ENCODE measurements at places on chromosomes 4 and X. TPM values are rescaled to one million over a fixed set of nuclear protein-coding genes. Genes with fewer than 3 reads are reported as not detected.
A peak's percentile ranks its signal among the peaks of the same experiment; 100 is the strongest.

DNA sequence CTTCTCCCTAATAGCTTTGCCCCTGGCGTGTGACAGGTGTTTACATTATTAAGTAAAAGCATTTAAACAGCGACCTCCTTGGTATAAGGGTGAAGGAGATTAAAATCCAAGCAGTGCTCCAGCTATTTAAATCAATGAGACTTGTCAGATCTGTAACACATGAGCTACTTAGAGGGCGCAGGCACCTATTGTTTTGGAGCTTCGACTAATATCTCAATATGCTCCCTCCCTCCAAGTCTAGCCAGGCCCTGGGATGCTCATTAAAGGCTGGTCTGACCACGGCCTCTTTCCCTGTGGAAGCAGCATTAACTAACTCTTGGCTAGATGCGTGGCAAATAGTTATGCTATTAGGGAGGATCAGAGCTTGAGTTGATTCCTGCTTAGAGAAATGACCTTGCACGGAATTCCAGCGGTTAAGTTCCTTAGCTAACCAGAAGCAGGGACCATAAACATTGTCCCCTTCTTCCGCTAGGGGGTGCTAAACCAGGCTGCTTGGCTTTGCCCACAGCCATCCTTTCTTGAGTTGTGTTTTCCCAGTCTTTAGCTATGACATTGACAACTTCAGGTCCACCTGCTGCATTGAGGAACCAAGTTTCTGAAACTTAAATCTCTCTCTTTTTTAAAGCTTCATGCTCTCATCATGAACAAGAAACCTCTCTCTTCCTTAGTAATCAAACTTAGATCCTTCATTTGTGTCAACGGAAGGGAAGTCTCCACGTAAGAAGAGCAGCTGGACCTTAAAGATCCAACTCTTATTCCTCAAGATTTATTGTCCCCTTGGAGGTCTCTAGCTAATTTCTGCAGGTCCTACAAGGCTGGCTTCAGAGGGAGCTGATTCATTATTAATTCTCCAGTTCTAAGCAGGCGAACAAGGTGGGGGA lies 80.7 kb upstream of the IGFBP7 start:
- no peak for DNase-seq

DNA sequence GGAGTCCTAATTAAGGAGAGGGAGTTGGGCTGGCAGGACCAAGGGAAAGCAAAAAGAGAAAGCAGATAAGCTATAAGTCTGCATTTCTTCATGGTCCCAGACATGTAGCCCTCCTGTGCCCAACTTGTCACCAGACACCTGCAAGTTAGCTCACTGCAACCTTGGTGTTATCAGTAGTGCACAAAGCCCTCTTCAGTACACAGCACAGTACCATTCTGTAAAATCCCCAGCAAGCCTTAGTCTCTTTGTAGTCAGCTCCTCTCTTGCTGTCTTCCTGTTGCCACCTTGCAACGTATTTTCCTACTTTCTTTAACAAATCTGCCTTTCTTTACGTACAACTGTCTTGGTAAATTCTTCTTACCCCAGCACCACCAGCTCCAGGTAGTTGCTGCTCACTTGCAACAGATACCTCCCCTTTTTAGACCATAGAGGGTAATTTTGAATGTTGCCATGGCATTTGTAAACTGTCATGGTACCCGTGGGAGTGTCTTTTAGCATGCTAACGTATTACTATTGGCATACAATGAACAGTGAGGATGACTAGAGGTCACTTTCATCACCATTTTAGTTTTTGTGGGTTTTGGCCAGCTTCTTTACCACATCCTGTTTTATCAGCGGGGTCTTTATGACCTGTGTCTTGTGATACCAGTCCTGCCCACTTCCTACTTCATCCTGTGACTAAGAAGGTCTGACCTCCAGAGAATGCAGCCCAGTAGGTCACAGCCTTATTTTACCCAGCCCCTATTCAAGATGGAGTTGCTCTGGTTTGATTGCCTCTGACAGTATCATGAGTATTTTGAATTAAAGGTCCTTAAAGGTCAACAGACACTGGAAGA lies 28.3 kb upstream of the AP1S2 start:
- DNase-seq, result no peak

DNA sequence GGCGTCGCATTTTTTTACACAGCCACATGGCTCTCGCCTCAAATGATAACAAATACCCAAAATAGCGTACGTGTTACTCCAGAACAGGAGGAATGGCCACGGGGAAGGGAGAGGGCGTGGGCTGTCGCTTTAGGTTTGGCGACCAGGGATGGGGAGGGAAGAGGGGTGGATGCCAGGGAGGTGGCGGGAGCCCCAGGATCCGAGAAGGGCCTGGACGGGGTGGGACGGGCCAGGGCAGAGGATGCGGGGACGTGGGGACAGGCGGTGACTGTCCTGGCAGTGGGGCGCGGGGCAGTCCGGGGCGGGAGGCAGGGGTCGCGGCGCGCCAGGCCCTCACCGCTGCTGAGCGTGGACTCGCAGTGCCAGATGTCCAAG lies 631 bp downstream of the TMEM47 start:
- DNase-seq, result no peak

DNA sequence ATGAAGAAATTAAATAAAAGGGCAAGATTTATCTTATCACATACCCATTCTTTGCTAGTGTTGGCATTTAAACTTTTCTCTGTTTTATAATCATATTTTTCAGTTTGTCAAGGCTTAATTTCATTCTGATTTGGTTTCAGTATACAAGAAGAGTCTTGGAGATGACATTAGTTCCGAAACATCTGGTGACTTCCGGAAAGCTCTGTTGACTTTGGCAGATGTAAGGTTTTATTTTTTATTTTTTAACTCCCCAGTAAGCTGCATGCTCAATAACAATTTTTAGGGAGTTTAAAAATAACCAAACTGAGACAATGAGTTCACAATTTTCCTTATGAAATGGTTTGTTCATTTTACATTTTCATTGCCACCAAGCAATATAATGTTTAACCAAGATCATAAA lies 39.8 kb downstream of the ANXA3 start:
- no peak for DNase-seq

DNA sequence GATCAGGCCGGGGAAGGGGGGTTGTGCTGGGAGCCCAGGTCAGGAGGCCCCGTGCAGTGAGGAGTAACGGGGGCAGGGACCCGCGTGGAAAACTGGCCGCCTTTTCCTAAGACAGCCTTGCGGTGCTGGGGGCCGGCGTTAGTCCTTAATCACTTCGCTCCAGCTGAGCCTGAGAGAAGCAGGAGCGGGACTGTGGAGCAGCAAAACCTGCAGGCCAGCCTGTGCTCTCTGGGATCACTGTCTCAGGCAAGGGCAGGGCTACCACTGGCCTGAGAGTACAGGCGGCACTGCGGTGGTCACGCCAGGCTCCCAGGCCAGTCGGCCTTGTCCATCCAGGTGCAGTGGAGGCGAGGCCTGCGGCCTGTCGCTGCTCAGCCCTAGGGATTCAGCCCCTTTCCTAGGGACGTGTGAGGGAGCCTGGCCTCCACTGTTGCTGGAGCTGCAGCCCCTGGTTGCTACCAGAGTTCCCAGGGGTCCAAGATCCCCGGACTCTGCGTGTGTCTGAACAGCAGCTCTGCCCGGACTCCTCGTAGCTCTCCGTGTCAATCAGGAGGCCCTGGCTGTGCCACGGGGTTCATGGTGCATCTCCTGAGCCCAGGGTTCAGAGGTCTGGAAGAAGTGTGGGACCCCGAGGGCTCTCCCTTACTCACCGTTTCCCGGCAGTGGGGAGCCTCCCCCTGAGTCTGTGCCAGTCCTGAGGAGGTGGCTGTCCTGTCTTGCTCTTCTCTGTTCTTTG lies 2141.7 kb upstream of the TENM3 start:
- DNase-seq, result no peak

GRCh38 chrX:42491137-42491907 lies 286.6 kb downstream of the PPP1R2C start:
- DNase-seq, result no peak

GRCh38 chrX:134374910-134375309 lies 85.1 kb upstream of the HPRT1 start:
- no peak for DNase-seq

GRCh38 chrX:45007598-45007997 lies 134.6 kb downstream of the KDM6A start:
- DNase-seq, result no peak

DNA sequence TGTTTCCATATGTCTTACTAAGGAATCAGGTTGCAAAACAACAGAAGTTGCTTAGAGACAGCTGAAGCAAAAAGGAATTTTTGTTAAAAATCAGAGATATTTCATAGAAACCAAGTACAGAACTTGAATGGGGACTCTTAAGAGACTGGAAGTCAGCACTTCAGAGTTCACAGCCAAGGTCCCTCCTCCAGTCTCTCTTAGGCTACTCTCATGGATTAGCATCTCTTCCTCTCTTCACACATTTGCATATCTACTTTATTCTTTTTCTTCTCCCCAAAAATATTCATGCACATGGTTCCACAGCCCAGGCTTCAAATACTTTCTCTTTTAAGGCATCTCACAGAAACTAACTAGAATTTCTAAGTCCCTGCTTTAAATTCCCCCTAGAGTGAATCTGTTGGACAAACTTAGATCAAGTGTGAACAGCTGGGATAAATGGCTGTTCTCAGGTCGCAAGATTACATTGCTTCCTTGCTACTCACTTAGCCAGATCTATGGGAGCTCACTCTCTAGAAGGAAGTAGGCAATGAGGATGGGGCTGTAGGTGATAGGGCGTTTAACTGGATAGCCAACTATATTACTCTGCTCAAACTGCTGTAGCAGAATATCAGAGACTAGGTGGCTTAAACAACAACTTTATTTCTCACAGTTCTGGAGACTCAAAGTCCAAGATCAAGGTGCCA lies 73.7 kb upstream of the GALNT7 start:
- no peak for DNase-seq

GRCh38 chrX:150201841-150202240 lies 161.3 kb upstream of the MAMLD1 start:
- no peak for DNase-seq

GRCh38 chr4:85370400-85371032 lies 104.4 kb upstream of the ARHGAP24 start:
- no peak for DNase-seq

DNA sequence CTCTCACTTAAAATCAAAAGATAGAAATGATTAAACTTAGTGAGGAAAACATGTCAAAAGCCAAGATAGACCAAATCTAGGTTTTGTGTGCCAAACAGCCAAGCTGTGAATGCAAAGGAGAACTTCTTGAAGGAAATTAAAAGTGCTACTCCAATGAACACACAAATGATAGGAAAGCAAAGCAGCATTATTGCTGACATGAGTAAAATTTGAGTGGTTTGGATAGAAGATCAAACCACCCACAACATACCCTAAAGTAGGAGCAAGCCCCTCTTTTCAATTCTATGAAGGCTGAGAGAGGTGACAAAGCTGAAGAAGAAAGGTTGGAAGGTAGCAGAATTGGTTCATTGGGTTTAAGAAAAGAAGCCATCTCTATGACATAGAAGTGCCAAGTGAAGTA lies 56.8 kb downstream of the SLC39A8 start:
- DNase-seq, result no peak

DNA sequence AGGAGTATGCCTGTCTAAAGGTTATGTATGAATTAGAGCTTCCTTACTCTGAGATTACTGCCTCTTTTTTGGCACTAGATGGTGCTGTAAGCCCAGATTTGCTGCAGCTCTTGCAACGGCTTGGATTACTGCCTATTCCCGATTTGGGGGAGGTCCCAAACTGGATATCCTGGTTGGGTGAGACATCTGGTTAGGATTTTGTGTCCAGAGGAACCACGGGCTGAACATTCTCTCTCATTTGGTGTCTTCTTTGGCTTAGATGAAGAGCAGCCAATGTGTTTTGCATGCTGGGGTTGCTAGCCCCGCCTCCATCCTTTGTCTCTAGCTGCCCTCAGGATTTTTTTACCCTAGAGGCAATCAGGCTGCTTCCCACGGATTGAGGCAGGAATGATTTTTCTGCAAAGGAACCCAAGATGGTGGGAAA lies 31.9 kb downstream of the F8A1 start:
- peak; percentile 31 for DNase-seq

- no peak for DNase-seq
Observed at GRCh38 chrX:6813836-6814370, 279.0 kb upstream of the VCX3A start.

DNA sequence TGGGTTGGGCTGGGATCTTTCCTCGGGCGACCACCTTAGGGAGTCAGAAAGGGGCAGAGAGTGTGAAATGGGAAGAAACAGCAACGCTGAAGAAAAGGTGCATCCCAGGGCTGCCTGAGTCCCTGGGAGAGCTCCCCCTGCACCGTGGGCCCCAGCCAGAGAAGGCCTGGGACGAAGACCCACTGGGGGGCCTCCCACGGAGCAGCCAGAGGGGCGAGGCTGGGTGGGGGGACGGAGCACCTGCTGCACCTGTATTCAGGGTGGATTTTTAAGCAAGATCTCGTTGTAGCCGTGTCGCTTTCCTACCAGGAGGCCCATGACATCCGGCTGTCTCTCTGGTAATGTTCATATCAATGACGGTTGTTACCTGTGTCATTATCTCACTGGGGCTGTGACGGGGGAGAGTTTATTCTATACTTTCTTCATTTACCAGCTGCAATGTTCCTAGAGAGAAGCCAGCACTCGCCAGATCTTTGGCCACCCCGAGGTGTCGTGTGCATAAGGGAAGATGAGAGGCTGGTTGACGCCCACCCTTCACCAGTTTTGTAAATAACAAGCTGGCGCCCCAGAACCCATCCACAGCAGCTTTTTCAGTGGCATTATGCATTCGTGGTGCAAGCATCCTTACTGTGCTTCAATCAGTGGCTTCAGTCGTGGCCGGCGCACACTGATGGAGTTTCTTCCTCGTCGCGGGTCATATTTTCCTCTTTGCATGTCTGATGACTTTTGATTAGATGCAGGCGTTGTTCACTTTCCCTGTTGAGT lies 5.6 kb upstream of the PCGF3 start:
- DNase-seq, result no peak

- no peak for DNase-seq
Observed at GRCh38 chrX:112877771-112878173, 37.1 kb upstream of the AMOT start.

DNA sequence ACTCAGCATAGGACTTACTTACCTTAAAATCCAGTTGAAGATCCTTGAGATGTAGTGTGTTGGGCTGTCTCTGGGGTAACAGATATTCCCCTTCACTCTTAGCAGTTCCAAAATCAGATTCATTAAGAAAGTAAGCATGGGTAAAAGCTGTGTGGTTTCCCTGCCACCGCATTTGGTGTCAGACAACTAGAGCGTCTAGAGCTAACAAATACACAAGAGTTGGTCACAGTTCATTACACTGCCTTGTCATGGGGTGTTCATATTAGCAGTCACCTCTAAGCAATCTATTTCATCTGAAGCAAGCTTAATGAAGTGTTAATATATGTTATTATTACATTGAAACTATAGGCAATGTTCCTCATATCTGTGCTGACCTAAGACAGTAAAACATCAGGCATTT lies 342.8 kb downstream of the PPARGC1A start:
- no peak for DNase-seq

DNA sequence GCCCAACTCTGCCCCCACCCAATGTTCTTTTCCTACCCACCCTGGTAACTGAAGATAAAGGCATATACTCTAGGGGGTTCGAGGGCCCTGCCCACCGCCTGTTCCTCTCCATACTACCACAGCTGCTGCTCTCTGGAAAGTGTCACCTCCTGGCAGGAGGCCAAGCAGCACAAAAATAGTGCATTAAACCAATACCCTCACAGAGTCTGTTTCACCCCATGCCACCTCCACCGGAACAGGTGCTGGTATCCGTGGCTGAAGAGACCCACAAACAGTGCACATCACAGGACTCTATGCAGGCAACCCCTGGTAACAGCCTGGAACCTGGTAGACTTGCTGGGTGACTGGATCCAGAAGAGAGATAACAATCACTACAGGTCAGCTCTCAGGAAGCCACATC lies 85.1 kb upstream of the CTSO start:
- no peak for DNase-seq

The COX7B gene
- 552 TPM for polyA plus RNA-seq

The HSFX2 gene
- 0.29 TPM for polyA plus RNA-seq

The FGFRL1 gene
- 21.2 TPM for polyA plus RNA-seq

The NPY5R gene
- not detected for polyA plus RNA-seq

The NAA15 gene
- 5.3 TPM for polyA plus RNA-seq

The IL2RG gene
- polyA plus RNA-seq, result not detected

The SRPK3 gene
- polyA plus RNA-seq, result 1.1 TPM

The KLF8 gene
- polyA plus RNA-seq, result 1.9 TPM

All from BJ (cell line).